ENCODE measurements at places on chromosomes 6 and 20.
A peak's percentile ranks its signal among the peaks of the same experiment; 100 is the strongest.

GRCh38 chr20:49283703-49284625 is 6.1 kb upstream of the ZNFX1 start:
- no peak for DNase-seq

GRCh38 chr20:20814685-20815084 is 102.2 kb upstream of the RALGAPA2 start:
- no peak for DNase-seq

DNA sequence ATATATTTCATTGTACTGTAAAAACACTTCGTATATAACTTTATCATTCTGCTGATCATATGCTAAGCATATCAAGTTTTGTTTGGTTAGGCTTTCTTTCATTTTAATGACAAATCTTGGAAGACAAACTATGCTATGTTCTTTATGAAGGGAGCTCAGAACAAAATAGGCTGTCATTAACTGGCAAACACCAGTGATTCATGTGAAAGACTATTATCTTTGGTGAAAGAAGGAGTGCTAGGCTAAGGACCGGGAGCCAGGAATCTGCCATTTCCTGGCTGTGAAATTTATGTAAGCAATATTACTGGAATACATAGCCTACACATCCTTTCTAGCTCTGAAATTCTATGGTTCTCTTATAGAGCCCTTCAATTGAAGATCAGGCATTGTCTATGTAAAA is 136.2 kb upstream of the CCN2 start:
- DNase-seq, result no peak

- DNase-seq, result no peak
Measured at GRCh38 chr6:105587349-105588122, 184.7 kb upstream of the PREP start.

DNA sequence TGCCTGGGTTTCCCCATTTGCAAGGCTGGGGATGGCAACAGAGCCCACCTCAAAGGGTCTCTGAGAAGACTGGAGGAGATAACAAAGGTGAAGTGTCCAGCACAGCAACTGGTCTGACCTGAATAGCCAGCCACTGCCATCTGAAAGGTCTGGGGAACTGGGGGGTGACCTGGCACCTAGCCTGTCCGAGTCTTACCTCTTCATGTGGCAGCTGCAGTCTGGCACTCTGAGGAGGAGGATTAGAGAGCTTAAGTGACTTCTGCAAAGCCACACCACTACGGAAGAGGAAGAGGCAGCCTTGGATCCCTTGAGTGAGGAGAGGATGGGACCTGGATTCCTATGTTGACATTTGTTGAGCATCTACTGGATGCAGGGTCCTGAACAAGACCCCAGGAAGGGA is 22.2 kb downstream of the C20orf203 start:
- no peak for DNase-seq

GRCh38 chr6:37731888-37732287 is 34.2 kb upstream of the MDGA1 start:
- DNase-seq, result peak; percentile 9

DNA sequence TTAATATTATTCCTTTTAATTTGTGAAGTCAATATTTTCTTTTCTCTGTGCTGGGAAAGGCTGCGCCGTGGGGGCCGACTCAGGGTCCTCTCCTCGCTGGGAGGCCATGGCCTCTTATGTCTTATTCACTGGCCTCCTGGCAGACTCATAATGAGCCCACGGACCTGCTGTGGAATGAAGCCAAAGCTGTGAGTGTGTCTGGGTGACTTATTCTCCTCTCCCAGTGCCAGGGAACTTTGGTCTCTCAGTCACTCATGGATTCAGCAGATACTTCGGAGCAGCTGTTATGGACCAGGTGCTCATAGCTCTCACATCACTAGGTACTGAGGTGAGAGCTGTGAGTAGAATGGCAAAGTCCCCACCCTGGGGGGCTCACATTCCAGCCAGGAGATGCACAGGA is 297.6 kb downstream of the CDH26 start:
- DNase-seq, result no peak

DNA sequence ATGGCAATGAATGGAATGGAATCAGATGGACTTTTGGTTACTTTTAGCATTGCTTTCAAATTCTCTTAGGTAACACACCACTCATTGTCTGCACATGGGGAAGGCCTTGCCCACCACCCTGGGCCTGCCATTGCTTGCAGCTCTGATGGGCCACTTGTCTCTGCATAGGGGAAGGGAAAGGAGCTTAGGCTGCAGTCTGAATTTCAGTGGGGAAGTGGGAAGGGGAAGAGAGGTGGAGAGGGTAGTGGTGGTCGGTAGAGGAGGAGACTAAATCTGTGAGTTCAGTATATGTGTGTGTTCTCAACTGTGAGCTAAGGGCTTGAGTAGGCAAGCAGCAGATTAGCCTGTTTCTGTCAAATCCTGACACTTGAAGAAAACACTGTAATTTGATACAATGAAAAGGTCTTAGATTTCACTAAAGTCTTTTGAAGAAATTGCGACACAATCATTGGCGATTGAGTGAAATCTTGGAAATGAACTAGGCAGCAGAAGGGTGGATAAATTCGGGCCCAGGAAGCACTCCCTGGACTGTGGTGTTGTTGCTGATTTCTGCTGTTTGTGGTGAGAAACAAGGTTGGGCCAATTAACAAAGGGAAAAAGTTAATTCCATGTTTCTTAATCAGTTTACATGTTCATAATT is 80.6 kb downstream of the OTOR start:
- DNase-seq, result no peak

DNA sequence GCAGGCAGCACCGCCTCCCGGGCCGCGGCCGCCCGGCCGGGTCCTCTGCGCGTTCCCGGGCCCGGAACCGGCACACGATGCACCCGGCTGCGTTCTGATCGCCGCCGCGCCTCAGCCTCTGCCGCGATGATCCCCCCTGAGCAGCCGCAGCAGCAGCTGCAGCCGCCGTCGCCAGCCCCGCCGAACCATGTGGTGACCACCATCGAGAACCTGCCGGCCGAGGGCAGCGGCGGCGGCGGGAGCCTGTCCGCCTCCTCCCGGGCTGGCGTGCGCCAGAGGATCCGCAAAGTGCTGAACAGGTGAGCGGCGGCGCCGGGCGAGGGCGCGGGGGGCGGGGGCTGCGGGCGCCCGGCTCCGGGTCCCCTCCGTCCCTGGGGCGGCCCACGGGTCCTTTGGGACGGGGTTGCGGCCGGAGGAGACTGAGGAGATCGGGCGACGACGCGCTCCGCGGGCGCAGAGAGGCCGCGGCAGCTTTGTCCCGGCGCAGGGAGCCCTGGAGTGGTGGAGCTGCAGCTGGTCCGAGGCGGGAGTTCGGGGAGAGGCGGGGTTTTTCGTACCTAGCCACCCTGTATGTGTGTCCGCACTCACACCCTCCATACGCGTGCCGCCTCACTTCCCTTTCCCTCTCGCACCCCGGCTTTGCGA is 659 bp downstream of the SLC35F1 start:
- no peak for DNase-seq

GRCh38 chr6:129189266-129189665 is 306.3 kb downstream of the LAMA2 start:
- DNase-seq, result no peak

DNA sequence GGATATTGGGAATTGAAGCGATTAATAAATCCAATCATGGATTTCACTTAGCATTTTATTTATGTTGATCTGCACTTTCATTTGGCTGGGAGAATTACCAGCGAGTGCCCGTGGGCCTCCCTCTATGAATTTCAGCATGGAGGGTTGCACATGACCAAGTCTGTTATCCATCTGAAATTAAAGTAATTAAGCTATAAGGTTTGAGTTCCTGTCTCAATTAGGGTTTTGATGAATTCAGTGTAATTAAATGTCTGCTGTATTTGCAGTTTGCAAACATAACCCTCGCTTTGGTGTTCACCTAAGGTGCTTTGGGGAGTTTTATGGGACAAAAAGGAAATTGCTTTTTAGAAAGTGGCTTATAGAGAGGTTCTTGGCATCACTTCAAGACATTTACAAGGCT is 169.8 kb upstream of the RIN2 start:
- no peak for DNase-seq

DNA sequence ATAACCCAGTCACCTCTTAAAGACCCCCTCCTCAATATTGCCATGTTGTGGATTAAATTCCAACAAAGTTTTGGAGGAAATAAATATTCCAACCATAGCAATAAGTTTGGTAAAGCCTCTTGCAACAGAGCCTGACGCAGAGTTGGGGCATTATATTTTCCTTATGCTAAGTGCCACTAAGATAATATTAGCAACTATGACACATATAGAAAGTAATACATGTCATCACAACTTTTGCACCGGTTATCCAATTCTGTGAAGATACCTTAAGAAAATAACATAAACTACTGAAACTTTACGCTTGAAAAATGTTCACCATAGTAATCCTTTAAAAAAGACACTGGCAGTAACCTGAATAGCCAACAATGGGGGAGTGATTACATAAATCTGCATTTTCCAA is 52.2 kb upstream of the TRERF1 start:
- no peak for DNase-seq

DNA sequence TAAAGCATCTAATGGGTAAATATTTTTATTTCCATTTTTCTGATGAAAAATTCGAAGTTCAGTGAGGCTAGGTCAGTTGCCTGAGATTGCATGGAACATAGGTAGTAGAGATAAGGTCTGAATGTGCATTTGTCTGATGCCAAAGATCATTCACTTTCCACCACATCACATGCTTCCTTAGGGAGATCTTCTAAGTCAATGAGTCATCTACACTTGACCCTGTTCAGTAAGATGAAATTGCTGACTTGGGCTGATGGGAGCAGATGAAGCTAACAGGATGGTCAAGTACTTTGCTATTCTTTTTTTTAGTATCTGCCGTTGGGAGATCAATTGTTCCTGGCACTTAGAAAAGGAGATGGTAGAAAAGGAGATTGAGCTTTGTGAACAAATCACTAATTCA is 511.3 kb downstream of the PHF3 start:
- DNase-seq, result no peak

DNA sequence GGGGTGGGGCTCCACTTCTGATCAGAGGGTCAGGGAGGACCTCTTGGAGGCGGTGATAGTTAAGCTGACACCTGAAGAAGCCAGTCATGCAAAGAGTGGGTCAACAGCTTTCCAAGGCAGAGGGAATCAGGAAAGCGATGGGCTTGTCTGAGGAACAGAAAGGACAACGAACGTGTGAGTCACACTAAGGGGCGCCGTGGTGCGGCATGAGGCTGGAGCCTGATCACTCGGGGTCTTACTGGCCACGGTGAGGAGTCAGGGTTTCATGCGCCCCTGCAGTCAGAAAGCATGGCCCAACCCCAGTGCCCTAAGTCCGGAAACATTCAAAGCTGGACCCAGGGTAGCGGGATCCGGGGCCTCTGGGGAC is 50.6 kb upstream of the SLC32A1 start:
- no peak for DNase-seq

GRCh38 chr6:147779624-147780023 is 271.1 kb downstream of the SAMD5 start:
- no peak for DNase-seq

- no peak for DNase-seq
Measured at GRCh38 chr20:47049771-47050170, 155.1 kb downstream of the EYA2 start.

DNA sequence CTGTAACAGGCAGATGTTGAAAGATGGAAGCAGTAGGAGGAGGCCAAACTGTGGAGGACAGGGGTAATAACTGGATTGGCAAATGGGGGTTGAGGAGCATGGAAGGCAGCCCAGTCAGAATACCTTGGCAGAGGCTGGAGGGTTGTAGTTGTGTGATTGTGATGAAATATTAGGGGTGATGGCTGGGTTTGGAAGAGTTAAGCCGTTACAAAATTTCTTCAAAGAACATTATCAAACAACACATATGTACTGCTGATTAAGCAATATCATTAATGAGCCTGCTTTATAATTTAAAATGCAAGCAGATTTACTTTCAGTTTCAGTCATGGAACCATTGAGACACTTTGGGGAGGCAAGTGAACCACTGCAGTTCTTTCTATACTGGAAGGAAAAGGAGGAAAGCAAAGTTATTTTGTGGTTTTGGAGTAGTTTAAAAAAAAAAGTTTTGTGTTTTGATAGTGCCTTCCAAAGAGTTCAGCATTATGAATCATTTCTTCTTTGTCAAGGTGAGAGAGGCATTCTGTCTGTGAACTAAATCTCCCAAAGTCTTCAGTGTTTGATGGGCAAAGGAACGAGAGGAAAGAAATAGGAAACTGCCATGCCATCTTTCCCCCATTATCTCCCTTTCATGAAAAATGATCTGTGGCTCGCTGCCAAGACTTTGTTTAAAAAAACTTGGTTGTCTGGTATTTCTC is 20.7 kb downstream of the FOXO3 start:
- DNase-seq, result no peak

DNA sequence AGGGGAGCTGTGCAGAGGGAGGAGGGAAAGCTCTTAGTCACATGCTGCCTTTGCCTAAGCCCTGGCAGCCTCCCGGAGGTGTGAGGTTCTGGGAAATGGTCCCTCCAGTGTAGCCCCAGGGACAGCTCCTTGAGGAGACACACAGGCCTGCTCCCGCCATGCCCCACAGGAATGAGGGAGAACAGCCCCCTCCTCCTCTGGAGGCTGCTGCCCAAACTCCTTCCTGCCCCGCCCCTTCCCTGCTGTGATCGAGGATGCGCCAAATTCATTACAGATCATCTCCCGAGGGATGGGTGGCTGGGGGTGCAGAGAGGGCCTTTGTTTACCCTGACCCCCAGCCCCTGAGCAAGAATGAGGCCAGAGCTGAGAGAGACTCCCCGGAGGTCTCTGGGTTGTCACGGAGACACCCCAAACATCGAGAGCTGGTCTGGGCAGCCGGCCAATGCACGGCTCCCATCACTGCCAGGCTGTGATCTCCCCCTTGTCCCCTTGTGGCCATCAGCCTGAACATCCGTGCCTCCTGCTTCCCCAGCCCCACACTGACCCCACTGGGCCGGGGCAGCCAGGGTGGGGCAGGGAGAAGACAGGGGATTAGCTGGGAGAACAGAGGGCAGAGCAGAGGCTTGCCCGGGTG is 8.4 kb downstream of the CYP21A2 start:
- no peak for DNase-seq

DNA sequence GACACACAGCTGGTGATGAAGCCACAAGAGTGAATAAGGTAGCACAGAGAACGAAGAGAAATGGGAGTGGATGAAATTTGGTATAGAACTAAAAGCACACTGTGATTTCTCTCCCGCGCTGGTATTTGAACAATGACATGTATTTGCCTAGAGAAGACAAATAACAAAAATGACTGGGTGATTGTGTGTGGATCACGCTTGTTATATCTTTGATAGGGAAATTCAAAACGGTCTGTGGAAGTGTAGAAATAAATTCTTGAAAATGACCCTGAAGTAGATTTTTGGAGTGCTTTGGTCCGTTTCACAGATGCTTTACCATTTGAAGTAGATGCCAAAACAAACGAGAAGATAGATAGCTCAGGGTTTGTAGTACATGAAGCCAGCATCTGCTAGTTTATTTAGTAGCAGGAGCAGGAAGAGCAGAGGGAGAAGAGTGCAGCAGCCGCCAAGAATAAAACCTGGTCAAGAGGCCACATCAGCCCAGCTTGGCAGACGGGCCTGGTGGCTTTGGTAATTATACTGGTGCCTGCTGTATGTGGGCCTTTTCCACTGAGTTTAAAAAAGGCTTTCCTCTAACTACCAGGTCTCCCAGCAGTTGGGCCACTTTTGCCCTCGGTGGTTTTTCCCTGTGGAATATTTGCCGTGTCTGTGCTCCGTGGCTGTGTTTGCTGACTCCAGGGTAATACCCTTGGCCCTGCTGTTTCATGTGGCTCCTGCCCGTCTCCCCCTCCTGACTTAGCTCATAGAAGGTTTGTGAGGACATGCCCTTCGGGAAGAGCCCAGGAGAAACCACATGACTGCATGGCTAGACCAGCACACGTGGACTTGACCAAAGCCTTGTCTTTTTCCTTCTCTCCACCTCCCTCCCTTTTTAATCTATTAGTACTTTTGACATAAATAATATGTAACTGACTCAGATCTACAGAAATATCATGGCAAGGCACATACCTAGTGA is 294.0 kb downstream of the SOX4 start:
- DNase-seq, result no peak

GRCh38 chr20:6120491-6120988 is 2.3 kb downstream of the FERMT1 start:
- DNase-seq, result no peak

Data from activated CD8-positive, alpha-beta memory T cell treated with anti-CD3 and anti-CD28 coated beads for 48 hours (primary cell).